NCI-H2081 (cell line): ENCODE measurements at places on chromosomes 4 and X.

DNA sequence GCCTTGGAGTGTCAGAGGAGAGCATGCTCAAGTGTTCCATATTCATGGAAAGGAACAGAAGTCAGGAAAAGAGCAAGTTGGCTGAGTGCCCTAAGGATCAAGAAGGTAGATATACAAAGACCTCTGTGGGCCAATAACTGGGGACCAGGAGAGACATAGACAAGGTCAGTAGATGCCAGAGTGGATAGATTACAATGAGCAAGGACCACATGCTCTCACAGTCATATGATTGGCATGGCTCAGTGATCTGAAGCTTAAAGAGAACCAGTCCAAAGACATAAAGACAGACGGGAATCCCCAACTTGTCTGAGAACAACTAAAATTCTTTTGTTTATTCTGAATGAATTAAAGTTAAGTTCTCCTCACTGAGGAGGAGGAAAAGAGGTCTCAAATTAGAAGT, 289.7 kb downstream of the HS3ST1 start:
- DNase-seq = no peak

DNA sequence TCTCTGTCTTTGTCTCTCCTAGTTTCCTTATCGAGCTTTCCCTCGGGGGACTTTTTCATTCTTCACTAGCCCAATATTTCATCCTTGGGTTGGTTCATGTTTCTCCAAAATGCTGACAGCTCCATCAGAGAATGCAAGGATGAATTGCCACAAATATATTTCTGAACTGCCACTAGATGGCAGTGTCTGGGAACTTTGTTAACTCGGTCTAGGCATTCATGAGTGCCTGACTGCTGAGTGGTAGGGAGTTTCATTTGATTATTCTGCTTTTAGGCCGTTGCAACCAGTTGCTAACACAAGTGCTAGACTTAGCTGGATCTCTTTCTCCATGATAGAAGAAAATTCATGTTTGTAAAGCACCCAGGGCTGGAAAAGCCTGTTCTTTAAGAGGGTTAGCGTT, 73.5 kb upstream of the RAP2C start:
- no peak for DNase-seq

DNA sequence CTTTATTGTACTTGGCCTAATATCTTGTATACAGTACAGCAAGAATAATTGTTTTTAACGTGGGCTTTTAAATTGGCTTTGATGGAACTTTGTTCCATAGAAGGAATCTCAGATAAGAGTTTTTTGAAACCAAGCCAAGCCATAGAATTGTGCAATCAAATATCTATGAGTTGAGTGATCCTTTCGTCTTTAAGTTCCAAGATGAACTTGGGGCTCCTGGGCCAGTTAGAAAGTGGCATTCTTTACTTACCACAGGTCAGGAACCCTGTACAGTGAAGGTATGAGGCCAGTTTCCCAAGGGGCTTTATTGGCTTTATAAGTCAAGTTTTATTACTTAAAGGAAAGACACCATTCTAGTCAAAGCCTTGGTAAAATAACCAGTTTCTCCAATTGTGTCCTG, 2104.2 kb downstream of the PCDH7 start:
- no peak for DNase-seq

- no peak for DNase-seq
Observed at GRCh38 chr4:181193131-181193930, 1049.9 kb upstream of the TENM3 start.

DNA sequence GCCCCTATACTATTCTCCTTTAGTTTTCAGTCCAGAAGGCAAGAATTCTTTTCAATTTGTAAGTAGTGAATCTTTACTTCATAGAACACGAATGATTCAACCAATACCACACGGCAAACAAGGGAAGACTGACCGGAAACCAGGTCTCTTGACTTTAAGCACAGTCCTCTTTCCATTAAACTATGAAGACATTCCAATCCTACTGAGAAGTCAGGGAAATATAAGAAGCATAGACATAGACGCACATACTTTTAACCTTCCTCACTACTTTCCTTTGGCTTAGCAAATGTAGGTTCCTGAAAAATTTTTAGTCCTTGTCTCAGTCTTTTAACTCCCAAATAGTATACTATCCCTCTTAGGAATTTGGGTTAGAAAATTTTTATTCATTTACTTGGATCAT, 9.1 kb downstream of the CHRDL1 start:
- DNase-seq = no peak

DNA sequence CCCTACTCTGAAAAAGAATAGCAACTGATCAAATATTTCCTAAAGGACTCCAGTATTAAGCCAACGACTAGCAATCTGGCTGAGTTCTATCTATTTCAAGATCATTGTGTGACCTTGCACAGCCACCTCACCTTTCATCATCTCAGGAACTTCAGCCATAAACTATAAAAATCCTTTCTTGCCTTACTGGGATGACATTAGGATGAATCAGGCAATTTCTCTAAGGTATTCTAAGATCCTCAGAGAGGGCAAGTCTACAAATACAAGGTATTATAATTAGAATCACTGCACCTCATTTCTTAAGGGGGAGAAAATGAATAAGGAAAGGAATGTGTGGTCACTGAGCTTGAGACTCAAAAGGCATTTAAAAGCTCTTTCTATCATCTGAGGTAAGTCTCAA, 152.6 kb downstream of the GRIA3 start:
- DNase-seq = no peak

- DNase-seq = no peak
Observed at GRCh38 chr4:156931267-156931666, 40.3 kb downstream of the PDGFC start.

DNA sequence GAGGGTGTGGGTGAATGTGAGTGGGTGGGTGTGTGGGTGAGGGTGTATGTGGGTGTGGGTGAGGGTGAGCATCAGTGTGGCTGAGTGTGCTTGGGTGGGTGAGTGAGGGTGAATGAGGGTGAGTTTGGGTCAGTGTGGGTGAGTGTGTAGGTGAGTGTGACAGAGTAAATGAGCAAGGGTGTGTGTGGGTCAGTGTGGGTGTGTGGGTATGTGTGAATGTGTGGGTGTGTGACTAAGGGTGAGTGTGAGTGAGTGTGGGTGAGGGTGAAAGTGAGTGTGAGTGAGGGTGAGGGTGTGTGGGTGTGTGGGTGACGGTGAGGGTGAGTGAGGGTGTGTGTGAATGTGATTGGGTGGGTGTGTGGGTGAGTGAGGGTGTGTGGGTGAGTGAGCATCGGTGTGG, 1676.7 kb upstream of the TENM3 start:
- DNase-seq = no peak

DNA sequence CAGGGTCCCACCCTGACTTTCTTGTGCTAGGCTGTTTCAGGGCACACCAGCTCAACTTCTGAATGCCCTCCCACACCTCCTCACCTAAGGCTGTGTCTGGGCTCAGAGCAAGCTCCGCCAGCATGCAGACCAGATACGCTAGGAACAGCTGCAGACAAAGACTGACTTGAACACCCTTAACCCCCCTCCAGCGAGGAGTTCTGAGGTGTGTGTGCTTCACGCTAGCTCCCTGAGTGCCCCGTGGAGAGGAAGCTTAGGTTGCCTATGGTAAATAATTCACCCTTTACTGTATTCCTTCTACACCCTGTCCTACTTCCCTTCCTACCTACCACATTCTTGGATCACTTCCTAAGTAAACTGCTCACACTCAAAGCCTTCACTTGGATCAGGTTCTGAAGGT, 115.0 kb downstream of the VCX3B start:
- no peak for DNase-seq

DNA sequence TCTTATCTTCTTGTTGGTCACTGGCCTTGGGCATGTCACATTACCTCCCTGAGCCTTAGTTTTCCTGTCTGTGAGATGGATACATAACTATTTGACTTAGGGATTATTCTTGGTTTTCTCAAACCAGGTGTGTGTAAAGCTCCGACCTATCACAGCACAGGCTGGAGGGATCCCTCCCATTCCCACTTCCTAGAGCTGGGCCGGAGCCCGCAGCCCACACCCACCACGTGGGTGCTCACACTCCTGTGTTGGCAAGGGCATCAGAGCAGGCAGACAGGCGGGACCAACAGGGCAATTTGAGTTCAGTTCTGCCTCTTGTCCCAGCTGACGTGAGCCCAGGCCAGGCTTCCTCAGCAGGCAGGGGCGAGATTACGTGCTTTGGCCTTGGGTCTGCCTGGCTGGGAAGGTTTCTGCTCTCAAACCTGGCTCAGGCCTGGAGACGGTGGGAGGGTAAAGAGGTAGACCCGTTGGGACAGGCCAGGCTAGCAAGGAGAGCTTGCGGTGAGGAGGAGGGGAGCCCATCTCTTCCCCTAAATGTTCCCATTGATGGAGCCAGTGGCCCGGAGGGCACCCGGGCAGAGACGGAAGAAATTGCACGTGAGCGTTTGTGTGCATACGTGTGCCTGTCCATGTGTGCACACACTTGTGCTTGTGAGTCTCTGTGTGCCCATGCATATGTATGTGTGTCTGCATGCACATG, 734 bp upstream of the SH3TC1 start:
- DNase-seq = no peak

DNA sequence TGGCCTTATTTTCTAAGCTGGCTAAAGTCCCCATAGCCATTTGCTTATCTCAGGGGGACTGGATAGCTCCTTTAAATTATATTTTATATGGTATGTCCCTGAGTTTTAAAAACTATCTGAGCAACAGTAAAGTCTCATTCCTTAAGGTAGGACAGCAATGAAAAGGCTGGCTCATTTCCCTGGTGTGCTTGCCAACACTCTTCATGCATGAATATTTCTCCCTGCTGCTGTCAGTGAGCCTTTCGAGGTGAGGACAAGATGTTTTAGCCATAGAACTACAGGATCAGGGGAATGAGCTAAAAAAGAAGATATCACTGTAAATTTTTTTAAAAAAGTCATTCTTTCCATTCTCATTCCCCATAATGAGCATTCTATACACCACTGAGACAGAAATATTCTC, 427.3 kb upstream of the FAM241A start:
- DNase-seq = no peak

- no peak for DNase-seq
Observed at GRCh38 chr4:169945636-169946035, 80.6 kb downstream of the MFAP3L start.

DNA sequence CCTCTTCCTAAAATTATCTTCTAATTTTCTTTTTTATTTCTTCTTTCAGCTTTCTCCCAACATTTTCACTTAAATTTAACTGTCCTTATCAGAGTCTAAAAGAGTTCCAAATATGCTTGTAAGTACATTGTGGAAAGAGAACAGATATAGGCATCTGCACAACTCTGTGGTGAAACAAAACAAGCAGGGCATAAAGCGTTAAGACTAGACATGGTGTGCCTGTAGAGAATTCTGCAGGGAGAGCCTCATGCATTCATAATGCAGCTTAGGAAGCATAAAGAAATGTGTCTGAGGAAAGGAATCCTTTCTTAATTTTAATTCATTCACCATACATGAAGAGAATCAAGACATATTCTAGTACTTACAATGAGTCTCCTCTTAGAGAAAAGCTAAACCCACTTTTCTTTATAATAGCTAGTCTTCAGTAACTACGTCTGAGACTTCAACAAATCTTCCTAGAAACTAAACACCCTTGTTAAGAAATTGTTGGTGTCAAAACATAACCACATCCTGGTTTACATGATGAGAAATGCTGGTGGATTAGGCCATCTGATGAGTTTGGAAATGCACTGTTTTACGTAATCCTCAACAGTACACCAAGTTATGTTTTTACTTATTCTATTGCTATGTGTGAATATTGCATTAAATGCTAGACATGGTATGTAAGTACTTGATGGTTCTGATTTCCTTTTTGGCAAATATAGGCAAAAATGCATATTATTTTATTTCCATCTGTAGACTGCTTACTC, 307.8 kb upstream of the GIMD1 start:
- no peak for DNase-seq

DNA sequence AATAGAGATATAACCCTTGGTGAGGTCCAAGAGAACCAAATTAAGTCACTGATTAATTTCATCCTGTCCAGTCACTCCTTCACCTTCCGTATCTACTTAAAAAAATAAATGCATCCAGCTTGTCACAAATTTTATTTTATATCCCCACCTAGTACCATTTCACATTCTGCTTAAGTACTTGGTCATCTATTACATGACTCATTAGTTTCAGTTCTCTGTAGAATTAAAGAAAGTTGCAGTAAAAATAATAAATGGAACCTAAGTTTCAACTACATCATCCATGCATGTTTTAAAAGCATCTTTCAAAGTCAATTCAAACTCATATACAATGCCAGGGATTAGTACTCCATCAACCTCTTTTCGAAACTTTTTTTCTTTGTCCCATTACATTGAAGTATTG, 130.2 kb downstream of the SH2D1A start:
- DNase-seq = no peak

DNA sequence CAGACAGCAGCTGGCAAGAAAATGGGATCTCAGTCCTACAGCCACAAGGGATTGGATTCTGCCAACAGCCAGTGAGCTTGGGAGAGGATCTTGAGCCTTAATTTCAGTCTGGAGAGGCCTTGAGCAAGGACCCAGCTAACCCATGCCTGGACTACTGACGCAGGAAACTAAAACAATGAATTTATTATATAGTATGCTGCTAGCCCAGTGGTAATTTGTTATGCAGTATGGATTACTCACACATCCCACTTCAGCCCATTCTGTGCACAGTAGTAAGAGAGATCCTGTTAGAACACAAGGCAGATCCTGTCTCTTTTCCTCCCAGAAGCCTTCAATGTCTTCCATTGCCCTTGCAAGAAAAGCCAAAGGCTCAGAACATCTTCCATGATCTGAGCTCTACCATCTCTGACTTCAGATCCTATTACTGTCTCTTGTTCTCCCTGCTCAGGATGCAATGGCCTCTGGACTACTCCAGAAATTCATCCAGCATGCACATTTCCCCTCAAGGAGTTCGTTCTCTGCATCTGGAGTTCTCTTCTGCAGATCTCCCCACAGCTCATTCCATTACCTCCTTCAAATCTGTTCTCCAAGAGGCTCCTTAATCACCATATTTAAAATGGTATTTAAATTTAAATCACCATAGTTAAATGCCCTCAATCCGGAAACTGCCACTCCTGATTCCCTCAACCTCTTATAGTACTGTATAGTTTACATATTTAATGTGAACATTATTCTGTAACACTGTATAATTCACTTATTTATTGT, 27.6 kb downstream of the SMIM20 start:
- DNase-seq = no peak

- DNase-seq = no peak
Observed at GRCh38 chr4:165627548-165627947, 245.5 kb upstream of the TLL1 start.

- DNase-seq = no peak
Observed at GRCh38 chr4:2788532-2789103, 4.3 kb upstream of the SH3BP2 start.

DNA sequence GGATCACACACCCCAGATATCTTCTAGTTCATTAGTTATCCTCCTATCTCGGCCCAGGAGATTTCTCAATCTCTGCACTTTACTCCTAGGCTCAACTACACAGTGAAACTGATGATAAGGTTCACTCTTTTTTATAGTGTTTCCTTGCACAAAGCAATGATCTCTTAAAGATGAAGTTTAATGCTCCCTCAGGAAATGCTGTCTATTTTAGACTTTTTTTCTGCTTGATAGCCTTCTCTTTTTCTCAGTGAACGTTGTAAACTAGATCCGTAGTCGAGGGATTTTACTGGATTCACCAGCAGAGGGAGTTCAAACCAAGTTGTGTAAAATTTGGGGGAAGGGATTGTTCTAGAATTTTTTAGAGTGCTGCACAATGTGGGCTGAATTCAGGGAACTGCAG, 269.6 kb downstream of the GBA3 start:
- peak; percentile 44 for DNase-seq
